ENCODE measurements at places on chromosomes 3 and 15.

DNA sequence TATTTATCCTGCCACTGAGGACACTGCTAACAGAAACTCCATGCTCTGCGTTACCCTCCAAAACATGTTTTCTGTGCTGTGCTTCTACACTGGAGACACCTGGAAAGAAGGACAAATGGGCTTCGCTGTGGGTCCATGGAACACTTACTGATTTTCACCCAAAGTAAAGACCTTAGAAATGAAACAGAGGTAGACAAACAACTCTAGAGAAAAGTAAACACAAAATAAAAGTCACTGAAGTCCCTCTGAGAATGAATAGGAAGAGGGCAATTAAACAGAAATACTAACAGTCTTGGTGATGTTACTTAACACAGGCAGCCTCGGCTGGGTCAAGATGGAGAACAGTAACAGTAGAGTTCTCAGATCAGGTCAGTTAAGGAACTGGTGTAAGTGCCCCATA, 6.7 kb upstream of the STIMATE start:
- no peak for DNase-seq

DNA sequence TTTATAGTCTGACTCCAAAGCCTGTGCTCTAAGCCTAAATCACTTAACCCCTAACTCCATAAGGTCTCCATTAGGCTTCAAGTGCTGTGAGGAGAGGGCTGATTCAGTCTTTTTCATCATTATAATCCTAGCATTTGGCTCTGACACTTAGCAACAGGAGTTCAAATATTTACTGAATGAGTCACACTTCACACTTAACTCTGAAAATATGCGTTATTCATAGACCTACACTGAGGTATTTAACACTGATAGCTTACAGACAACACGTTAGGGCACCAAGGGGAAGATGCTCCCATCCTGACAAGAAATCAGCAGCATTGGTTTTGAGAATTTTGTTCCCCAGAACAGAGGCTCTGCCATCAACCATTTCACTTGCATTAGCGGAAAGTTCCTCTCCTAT, 53.5 kb downstream of the MSL2 start:
- no peak for DNase-seq

DNA sequence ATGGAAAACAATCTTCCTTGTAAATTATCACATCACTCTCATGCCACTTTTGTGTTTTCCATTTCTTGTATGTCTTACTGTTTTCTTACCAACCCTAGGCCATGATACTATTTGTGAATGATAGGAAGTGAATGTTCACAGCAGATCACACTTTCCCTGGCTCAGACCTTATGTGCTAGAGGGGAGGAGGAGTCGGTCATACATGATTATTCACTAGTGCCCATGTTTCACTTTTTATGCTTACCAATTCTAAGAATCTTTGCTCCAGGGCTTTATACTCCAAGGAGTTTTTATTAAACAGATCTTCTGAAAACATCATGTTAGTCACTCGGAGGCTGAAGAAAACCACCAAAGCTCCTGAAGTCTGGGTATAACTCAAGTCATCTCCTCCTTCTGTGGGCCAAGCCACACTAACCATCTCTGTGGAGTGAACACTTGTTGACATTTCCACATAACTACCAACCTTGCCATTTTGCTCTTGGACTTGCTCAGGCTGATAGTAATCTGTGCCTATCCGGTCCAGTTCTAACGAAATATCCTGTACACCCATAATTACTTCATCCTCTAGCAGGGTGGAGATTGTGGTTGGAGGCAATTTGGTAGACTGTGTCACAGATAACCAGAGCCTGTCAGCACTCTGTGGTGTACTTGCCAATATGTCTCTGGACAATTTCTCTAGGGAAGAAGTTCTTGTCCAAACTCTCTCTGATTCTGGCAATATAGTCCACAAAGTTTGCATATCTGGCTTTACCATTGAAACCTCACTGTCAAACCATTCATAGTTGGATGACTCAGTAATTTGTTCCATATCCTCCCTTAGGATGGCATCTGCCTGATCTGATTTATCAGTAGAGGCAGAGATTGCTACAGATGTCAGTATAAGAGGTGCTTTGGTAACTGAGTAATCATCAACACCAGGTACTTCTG, 76.8 kb downstream of the IMPG2 start:
- DNase-seq: no peak

GRCh38 chr15:38460543-38460942, 6.6 kb downstream of the FAM98B start:
- no peak for DNase-seq

- no peak for DNase-seq
Observed at GRCh38 chr3:12894629-12895028, 53.3 kb upstream of the RPL32 start.

- no peak for DNase-seq
Observed at GRCh38 chr3:54305409-54306099, 183.2 kb downstream of the CACNA2D3 start.

- peak; percentile 31 for DNase-seq
Observed at GRCh38 chr15:65638681-65639089, 16.9 kb downstream of the SLC24A1 start.

DNA sequence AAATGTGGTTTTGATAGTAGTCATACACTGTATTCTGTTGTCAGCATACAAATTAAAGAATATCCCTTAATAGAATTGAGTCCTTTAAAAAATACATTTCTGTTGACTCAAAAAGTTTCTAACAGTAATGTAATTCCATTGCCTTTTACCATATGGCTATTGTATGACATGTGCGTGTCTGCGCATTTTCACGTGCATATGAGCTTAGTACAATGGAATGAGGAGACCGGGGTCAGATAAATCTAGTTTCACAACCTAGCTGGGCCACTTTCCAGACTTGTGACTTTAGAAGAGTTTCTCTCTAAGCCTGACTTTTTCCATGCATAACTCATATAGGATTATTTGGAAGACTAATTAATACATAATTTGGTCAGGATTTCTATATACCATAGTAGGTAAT, 38.7 kb downstream of the ZBTB38 start:
- no peak for DNase-seq

- DNase-seq: no peak
Observed at GRCh38 chr15:93658026-93658816, 569.2 kb upstream of the RGMA start.

GRCh38 chr15:63234451-63234870, 42.9 kb upstream of the APH1B start:
- DNase-seq: no peak

DNA sequence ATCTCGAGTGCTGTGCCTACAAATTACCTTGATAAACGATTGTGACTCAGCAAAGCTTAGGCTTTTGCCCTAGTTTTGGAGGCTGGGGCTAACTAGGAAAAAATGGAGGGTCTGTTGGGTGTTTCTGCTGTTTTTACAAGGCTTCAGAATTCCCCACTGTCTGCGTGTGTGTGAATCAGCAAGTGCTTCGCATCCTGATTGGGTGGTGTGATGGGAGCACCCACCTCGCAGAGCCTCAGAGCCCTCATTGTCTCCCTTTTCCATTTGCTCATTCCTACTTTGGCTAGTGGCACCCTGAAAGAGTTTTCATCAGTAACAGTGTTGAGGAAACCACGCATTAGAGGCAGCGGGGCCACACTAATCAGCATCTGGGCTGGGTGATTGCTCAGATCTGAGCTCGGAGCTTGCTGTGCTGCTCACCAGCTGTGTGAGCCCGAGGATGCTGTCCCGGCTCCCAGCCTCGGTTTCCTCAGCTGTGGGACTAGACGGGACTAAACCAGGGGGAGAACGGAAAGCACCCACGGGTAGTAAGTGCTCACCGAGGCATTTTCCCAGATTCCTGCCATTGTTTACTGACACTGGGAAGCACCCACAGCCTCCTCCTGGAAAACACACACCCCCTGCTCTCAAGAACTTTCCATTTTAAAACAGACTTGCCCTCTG, 40.6 kb downstream of the GOLGA8S start:
- no peak for DNase-seq

DNA sequence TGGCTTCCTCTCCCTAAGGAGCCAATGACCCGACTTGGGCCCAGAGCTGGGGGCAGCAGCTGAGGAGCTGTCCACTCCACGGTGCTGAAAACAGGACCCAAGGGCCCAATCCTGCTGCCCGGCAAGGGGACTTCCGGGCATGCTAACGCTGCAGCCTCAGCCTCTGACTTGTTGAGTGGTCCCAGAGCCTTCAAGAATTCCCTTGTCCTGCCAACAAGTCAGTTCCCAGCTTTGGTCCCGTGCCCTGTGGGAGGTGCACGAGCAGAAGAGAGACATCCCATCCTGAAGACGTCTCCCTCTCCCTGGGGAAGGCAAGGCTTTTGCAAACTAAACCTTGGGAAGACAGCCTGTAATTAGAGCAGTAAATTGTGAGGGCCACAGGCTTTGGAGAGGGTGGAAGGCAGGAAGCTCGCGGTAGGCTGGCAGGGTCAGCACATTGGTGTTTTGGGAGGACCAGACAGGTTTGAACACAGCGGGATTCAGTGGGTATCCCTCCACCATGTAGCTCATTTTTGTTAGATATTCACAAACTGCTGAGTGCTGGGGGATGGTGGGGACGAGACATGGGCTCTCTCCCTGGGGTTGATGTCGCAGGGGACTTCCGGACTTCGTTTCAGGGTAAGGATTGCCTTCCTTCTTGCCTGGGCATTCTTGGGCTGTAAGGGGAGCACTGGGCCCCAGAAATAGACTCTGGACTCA, 29.8 kb upstream of the PRR23E start:
- no peak for DNase-seq

GRCh38 chr15:74870436-74871215, 2.5 kb downstream of the SCAMP2 start:
- no peak for DNase-seq

DNA sequence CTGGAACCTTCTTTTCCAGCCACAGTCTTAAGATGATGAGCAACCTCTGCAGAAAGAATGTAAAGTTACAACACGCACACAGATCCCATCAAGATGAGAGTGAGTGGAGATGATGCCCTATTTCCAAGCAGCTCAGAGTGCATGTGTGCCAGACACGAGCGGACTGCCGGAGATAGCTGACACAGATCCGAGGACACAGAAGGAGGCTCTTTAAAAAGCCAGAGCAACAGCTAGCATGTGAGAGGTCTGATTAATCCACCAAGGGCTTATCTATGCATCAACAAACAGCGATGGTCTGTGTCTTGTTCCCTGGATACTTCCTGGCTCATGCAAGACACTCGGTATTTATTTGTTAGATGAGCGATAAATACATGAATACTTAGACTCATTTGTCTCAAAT, 128.6 kb upstream of the DLG1 start:
- no peak for DNase-seq

GRCh38 chr3:170044795-170045244, 7.0 kb downstream of the GPR160 start:
- DNase-seq: no peak

DNA sequence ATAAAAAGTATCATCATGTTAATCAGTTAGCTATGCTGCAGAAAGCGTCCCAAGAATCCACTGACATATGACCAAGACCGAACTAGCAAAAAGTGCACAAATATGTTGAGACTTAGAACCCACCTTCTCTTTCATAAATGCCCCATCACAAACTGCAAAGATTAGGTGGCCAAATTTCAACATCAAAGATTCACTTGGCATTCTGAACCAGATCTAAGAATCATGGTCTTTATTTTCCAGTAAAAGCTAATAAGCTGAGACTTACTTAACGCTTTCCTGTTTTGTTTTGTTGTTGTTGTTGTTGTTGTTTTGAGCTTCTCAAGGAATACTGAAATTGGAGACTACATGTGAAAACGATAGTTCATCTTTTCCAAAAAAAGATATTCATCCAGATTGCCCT, 62.4 kb downstream of the ZBTB20 start:
- no peak for DNase-seq

GRCh38 chr3:154023148-154023547, 98.0 kb upstream of the ARHGEF26 start:
- no peak for DNase-seq

GRCh38 chr15:56891852-56892440, 26.5 kb upstream of the TCF12 start:
- no peak for DNase-seq

DNA sequence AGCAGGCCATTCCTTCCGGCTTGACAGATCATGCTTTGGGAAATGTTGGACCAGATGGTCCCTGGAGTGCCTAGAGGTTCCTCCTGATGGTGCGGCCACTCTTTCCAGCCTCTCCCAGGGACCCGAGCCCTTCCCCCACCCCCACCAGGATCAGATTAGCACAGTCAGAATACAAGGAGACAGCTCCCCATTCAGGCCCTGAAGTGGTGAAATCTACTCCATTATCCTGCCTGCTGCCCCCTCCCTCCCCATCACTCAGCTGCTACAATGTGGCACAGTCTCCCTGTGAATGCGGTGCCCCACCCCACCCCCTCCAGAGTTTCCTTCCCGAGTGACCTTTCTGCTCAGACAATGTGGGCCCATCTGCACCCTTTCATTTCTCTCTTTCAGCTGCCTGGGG, 29.4 kb downstream of the RNU5B-1 start:
- no peak for DNase-seq

- no peak for DNase-seq
Observed at GRCh38 chr3:184022323-184022722, 4.6 kb upstream of the ABCC5 start.

DNA sequence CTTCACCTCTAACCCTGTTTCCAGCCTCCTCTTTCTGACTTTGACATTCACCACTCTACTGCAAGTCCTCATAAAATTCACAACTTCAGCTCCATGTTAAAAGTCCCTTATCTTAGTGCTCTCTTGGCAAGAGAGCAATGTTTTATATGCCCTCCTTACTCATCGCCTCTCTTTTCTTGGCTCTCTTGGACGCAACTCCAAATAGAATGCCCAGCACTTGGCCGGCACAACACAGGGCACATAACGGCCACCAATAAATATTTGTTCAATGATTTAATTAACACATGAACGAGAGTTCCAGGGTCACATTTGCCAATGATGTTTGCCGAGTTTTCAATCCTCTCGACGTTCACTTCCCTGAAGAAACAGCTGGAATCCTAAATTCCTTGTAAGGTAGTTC, 401.4 kb downstream of the ROBO1 start:
- no peak for DNase-seq

- DNase-seq: no peak
Observed at GRCh38 chr3:151769175-151769574, 35.4 kb downstream of the AADACL2 start.

DNA sequence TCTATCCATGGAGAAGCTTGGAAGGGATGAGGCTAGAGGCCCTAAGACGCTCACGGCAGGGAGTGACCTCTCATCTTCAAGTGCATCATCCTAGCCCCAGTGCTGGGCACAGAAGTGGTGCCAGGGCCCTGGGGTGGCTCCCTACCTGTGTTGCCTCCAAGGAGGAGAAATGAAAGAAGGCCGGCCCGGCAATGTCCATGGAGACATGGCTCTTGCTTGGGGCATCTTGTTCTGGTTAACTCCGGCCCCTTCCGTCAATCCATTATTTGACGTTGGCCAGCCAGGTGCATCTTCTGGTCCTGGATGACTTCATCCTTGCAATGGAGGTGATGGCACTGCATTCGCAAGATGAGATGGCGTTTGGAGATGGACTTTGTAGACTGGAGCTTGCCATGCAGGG, 83.2 kb upstream of the ALDH1L1 start:
- DNase-seq: no peak

All from effector CD4-positive, alpha-beta T cell (primary cell).